T47D (cell line): ENCODE measurements at places on chromosomes 1 and 21.
A peak's percentile ranks its signal among the peaks of the same experiment; 100 is the strongest.

DNA sequence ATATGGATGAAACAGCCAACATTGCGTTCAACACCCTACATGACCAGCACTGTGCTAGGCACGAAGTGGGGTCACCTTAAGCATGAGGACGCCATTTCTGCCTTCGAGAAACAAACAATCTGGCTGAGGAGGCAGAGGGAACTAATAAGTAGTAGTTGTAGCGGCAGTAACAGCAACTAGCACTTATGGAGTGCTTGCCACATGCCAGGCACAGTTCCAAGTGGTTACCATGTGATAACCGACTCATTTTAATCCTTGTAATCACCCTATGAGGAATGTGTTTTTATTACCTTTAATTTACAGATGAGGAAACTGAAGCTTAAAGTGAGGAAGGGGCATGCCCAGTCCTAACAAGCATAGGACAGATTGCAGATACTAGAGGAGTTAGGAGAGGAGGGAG lies 33.7 kb downstream of the KCND3 start:
- DNase-seq = no peak

DNA sequence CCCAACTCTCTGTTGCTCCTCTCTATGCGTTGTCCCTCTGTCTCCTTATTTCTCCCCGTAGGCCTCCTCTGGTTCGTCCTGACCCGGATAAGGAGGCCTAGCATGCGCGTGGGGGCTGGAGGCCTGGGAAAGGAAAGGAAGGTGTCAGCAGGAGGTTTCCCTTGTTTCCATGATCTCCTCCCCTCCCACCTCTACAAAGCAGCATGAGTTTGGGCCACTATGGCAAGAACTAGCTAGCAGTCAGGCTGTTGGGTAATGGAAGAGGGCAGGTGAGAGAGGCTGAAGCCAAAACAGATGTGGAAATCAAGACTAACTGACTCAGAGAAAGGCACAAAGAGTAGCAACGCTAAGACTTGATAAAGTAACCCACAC lies 687 bp upstream of the SEMA6C start:
- no peak for DNase-seq

- no peak for DNase-seq
These were observed 59.1 kb upstream of the SEC16B start for GRCh38 chr1:178028841-178029481.

DNA sequence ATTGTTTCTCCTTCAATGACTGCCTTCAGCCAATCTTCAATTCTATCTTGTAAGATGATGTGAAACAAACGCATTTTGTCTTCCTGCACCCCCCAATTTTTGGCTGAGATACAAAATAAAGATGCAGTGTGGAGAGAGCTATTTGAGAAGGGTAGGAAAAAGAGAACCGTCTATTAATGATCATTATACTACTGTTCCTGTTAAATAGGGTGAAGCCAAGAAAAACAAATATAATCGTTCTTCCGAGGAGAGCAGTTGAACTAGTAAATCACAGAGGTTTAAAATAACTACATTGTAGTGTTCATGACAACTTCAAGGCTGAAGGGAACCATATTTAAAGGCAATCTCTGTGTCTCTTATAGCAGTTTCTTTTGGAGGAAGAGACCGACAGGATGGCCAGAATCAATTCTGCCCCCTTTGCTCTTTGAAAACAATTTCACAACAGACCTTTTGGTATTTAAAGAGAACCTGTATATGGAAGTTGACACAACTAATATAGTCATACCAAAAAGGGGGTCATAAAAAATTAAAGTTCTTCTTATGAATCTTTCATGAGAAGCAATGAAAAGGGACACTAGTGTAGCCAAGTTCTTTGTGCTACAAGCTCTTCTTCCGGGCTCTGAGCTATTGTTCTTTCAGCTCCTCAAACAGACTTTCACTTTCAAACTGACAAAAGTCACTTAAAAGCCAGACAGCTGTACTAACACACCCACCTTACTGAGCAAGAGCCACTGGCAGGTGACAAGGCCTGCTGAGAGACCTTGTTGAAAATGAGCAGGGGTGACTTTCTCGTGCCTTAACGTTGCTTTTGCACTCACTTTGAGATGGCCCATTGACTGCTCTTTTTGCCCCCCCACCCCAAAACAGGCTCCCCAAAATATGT lies 30.9 kb downstream of the PROX1 start:
- no peak for DNase-seq

- DNase-seq = peak; percentile 42
These were observed 750 bp downstream of the RHOU start for GRCh38 chr1:228735871-228736586.

GRCh38 chr1:210385228-210385627 lies 56.5 kb downstream of the HHAT start:
- no peak for DNase-seq

GRCh38 chr1:170555370-170555769 lies 23.4 kb downstream of the GORAB start:
- no peak for DNase-seq

- peak; percentile 58 for DNase-seq
These were observed 2.7 kb downstream of the ZBTB7B start for GRCh38 chr1:155005076-155006011.

GRCh38 chr1:224493269-224493668 lies 58.7 kb upstream of the WDR26 start:
- no peak for DNase-seq

DNA sequence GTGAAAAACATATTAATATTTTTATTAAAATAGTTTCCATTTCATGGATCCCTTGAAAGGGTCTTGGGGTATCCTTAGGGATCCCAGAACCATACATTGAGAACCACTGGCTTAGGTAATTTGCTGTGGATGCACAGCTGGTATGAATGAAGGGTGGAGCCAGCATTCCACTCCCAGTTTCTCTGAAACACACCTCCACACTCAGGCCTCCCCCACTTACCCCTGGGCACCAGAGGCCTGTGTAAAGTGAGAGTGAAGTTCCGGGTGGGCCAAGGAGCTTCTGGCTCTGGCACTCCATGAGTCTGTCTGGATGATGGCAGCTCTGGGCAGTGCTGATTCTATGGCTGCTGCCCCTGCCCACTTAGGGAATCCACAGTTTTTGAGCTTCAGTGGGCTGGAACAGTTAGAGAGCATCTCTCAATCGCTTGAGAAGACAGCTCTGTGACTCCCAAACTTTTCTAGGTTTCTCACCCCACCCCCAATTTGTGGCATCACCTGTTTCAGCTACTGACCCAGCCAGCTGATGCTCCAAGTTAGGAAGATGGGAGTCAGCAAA lies 57.8 kb upstream of the CD1D start:
- DNase-seq = no peak

DNA sequence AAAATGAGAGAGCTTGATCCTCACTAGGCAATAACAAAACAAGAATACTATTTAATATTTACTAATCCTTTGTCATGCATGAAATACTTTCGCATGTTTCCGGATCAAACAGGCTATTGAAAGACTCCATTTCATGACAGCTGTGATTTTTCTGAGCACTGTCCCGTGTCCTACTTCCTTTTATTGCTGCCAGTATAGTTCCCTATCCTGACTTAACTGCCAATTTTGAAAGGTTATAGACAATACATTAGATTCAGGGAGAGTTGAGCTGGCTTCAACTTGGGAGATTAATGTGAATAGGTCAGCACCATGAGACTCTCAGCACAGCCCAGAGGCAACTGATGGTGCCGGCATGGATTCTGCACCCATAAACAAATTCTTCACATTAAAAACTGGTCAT lies 225.8 kb downstream of the VAV3 start:
- DNase-seq = no peak

- DNase-seq = no peak
These were observed 4.7 kb downstream of the LAX1 start for GRCh38 chr1:203769505-203770343.

- no peak for DNase-seq
These were observed 55.3 kb downstream of the SEC16B start for GRCh38 chr1:177914603-177915002.

GRCh38 chr1:199551967-199552565 lies 475.4 kb upstream of the NR5A2 start:
- peak; percentile 23 for DNase-seq

DNA sequence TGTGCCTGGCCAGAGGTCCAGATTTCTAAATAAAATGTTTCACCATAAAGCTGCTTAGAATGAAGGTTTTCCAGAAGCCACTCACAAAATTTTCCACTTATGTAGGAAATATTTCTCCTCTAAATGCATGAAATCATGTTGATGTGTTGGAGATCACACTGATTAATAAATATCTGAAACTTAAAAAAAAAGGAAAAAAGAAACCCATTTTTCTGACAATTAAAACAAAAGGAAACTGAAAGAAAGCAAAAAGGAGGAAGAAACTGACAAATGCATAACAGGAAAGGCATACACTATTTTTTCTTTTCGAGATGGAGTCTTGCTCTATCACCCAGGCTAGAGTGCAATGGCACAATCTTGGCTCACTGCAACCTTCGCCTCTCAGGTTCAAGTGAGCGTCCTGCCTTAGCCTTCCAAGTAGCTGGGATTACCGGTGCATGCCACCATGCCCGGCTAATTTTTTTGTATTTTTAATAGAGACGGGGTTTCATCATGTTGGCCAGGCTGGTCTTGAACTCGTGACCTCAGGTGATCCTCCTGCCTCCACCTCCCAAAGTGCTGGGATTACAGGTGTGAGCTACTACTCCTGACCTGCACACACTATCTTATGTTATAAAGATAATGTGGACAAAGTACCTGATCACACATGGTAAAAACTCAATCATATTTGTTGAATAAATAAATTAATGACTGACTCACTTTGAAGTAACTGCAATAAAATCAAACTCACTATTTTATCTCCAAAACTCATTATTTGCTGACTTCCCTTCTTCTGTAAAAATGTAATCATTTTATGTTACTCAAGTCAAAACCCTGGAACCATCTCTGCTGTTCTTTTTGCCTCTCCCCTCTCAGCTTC lies 149.8 kb upstream of the NR5A2 start:
- DNase-seq = no peak

DNA sequence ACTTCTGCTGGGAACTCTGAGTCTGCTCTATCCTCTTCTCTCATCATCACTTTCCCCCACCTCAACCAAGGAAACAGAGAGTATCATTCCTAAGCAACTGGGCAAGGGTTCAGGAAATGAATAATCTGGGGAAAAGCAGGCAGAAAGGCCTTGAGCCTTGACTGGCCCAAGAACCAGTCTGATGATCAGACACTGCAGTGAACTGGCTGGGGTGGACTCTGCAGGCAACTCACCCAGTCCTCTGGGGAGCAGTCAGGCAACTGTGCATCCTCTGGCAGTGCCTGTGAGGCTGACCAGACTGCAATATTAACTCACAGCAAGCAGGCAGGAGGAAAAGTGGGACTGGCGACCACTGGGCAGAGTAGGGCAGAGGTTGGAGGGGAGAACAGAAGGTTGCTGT lies 991 bp downstream of the ANKRD35 start:
- DNase-seq = no peak

DNA sequence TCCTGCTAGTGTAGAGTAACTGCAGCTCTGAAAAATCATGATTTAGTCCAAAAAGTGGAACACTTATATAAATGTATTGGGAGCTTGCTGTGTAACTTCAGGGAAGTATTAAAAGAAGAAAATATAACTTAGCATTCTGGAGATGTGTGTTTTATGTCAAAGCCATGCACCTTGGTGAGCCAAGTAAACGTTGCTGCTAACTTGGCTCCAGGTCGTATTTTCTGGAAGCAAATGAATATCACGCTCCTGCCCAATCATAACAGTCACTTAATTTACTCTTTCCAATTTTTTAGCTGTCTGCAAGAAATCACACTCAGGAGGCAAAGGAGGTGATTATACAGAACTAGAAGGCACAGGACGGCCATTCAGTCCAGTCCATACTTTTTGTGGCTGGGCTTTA lies 61.1 kb downstream of the DOP1B start:
- DNase-seq = no peak

- no peak for DNase-seq
These were observed 9.9 kb upstream of the SLAMF1 start for GRCh38 chr1:160656737-160657136.

DNA sequence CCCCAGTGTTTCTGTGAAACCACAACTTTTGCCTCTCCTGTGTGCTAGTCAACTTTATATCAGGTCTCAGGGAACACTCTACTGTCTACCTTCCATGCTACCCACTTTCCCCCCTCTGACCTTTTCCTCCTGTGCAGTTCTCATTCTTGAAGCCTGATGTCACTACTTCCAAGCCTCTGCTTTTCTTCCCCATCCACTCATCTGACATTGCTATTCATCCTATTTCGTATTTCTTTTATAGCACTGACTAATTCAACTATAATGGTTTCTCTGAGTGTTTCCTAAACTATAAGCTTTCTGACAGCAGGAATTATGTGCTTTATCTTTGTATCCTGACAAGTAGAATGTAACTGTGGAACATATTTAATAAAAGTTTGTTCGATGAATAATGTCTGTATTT lies 18.2 kb upstream of the DPH5 start:
- DNase-seq = no peak

GRCh38 chr1:41700986-41701535 lies 216.6 kb upstream of the EDN2 start:
- no peak for DNase-seq

DNA sequence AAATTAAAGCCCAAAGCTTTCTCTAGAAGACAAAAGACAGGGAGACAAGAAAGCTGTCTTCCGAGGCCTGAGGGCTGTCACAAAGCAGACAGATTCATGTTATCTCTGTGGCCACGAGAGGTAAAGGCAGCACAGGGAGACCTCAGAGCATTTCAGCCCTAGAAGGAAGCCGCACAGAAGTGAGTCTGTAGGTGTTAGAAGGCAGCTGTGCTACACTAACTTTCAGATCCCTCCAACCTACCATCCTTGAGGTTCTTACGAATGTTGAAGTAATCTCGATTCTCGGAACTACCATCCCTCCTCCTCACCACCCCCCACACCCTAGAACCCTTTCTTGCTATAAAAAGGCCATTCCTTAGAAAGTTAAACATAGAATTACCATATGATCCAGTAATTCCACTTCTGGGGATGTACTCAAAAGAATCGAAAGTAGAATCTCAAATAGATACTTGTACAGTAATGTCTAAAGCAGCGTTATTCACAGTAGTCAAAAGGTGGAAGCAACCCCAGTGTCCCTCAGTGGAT lies 21.5 kb upstream of the LYST start:
- no peak for DNase-seq

- no peak for DNase-seq
These were observed 22.7 kb downstream of the GLUL start for GRCh38 chr1:182368903-182369302.

DNA sequence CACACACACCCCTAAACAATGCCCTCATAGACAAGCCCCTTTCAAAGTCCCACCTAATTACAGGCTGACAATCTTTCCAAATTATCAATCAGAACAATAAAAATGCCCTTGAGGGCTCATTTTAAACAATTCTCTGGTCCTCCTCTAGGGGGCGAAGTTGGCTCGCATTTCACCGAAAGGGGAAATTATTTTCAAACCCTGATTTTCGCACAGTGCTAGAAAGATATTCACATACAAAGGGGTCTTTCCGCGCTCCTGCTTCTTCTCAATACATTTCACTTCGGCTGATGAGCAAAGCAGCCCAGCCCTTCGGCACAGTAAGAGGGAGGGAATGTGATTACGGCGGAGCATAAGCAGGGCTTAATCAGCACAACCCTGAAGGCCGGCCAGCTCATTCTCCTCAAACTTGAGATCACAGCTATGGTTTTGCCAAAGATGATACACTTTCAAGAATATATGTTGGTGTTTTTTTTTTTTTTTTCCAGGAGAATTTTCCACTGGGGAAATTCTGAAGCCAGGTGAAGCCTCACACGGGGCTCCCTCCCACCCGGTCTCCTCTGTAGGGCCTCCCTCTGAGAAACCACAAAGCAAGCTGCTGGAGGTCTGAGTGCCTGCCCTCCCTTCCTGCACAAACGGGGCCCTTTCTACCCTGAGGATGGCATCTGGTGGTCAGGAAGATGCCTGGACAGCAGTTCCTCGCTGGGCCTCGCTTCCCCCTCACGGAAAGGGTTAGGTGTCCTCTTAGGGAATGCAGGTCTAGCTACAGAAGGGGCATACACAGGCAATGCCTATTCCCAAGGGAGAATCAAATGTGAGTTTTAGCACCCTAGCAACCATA lies 66.9 kb downstream of the GNG12 start:
- peak; percentile 23 for DNase-seq
